ENCODE measurements at places on chromosomes 4 and X.

DNA sequence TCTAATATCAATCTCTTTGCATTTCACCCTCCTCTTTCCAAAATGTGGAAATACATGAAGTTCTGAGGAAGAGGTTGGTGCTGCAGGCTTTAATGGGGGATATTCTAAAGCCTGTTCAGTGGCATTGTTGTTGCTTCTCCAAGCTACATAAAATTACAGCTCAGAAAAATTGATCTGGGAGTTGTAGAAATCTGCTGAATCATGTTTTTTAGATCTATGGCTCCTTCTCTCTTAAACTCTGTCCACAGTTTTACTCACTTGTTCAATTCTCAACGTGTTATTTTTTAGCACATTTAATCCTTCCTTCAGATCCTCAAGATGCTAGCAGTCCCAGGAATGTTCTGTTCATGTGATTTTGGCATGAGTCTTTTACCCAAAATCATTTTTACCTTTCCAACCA lies 949.5 kb upstream of the ADGRL3 start:
- no peak for DNase-seq

DNA sequence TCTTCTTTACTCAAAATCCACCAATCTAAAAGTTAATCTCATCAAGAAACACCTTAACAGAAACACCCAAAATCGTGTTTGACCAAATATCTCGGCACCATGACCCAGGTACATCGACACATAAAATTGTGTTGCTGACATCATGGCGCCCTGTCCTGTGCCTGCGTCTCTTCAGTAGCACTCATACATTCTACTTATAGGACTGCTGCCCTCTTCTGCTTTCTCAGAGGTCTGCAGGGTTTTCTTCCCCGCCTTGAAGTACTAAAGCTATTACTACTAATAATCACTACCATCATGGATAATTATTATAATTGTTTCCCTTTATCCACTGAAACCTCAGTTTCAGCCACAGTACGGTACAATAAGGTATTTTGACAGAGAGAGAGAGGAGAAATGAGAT lies 1403.1 kb upstream of the TENM3 start:
- no peak for DNase-seq

GRCh38 chr4:151667048-151667447 lies 93.8 kb downstream of the GATB start:
- no peak for DNase-seq

DNA sequence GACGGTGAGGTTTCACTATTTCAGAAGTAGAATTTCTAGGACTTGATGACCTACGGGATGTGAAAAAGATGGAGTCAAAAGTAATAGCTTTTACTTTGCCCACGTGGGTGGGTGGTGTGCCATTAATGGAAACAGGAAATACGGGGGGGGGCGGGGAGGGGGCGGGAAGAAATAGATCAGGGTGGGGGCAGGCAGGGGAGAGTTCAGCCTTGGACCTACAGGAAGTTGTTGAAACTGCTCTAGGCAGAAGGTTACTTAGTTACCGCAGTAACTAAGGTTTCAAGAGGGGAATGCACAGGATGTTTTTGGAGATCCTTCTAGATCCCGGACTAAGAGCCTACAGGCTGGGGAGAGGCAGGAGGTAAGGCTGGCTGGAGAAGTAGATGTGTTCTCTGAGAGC lies 3.6 kb upstream of the FHL1 start:
- DNase-seq: no peak

- no peak for DNase-seq
These were observed 168.5 kb upstream of the MAP3K15 start for GRCh38 chrX:19683817-19684216.

DNA sequence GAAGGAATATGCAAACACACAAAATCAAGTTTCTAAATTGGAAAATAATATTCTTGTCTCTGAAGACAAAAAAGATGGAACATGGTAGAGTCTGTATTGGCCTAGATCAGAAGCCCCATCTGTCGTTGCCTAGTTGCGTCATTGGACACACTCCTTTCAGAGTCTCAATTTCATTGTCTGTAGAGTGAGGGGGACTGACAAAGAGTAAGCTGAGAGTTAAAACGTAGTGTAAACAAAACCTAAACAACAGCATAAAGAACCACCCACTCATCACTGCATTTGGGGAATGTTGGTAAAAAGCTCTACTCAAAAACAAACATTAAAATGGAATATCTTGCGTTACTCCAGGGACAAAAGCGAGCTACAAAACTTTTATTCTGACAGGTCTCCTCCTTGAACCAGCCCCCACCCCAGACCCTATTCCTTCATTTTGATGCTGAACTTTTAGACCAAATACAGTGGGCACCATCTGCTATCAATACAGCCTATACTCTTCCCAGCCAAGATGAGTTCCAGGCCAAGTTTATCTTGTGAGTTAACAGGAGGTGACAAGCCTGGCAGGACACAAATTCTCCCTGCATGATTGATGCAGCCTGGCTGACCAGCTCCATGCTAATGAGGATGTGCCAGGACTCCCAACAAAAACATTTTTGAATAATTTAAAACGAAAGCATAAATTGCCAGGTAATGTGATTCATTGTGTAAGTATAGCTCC lies 125.2 kb downstream of the COL25A1 start:
- no peak for DNase-seq

GRCh38 chrX:118066867-118067515 lies 49.6 kb downstream of the KLHL13 start:
- DNase-seq: no peak

DNA sequence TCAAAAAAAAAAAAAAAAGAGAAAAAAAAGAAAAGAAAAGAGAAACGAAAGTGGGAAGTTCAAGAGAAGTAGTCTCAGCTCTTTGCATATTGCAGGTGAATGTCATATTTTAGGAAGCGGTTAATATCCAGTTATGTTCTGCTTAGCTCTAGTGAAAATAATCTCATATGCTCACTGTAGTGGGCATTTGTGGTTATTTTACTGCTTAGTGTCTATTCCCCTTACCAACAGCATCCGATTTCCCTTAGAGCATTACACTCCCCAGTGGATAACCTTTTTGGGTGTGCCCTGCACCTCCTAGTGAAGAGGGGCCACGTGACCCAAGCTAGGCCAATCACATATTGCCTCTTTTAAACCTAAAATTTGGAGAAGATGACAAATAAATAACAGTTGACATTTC lies 111.2 kb upstream of the ZNF827 start:
- no peak for DNase-seq

DNA sequence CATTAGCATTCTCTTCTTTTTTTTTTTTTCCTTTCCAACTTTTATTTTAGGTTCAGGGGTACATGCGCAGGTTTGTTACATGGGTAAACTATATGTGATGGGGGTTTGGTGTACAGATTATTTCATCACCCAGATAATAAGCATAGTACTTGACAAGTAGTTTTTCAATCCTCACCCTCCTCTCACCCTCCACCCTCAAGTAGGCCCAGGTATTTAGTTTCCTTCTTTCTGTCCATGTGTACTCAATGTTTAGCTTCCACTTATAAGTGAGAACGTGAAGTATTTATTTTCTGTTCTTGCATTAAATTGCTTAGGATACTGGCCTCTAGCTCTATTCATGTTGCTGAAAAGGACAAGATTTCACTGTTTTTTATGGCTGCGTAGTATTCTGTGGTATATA lies 140.8 kb upstream of the PGRMC2 start:
- no peak for DNase-seq

- DNase-seq: no peak
These were observed 512.2 kb upstream of the INTU start for GRCh38 chr4:127120441-127121090.

- DNase-seq: no peak
These were observed 188.9 kb downstream of the ASMT start for GRCh38 chrX:1803741-1804140.

GRCh38 chrX:153450114-153450948 lies 4.5 kb upstream of the TREX2 start:
- DNase-seq: no peak

DNA sequence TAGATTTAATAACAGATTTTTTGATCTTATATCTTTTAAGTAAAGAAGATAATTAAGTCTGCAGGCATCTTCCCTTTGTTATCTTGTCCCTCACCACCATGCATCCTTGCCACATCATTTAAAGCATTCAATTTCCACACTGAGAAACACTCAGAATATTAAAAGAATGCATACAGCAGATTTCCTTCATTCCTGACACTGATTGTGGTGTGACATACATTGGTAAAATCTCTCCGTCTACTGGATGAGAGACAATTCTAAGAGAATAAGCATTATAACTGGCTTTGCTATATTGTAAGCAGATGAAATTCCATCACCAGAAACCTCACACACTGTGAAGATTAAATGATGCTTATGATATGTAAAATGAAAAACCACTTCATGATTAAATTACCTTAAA lies 97.4 kb upstream of the TRPC5OS start:
- DNase-seq: no peak

GRCh38 chrX:18674417-18674787 lies 2.5 kb upstream of the RS1 start:
- no peak for DNase-seq

DNA sequence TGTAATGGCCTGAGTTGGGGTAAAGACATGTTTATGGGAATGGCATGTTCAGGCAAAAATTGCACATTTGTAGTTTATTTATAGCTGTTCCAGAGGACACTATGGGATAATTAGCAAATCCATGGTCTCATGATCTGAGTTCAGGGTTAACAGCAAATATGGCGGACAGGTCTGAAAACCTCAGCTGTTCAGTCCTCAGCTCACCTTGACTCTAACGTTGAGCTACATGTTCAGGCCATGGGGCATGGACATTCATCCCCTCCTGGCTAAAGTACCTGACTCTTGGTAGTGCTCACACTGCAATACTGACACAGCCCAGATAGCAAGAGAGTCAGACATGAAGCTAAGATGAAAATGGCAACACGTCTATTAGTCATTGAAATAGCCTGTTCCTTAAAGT lies 161.6 kb upstream of the GPC4 start:
- no peak for DNase-seq

DNA sequence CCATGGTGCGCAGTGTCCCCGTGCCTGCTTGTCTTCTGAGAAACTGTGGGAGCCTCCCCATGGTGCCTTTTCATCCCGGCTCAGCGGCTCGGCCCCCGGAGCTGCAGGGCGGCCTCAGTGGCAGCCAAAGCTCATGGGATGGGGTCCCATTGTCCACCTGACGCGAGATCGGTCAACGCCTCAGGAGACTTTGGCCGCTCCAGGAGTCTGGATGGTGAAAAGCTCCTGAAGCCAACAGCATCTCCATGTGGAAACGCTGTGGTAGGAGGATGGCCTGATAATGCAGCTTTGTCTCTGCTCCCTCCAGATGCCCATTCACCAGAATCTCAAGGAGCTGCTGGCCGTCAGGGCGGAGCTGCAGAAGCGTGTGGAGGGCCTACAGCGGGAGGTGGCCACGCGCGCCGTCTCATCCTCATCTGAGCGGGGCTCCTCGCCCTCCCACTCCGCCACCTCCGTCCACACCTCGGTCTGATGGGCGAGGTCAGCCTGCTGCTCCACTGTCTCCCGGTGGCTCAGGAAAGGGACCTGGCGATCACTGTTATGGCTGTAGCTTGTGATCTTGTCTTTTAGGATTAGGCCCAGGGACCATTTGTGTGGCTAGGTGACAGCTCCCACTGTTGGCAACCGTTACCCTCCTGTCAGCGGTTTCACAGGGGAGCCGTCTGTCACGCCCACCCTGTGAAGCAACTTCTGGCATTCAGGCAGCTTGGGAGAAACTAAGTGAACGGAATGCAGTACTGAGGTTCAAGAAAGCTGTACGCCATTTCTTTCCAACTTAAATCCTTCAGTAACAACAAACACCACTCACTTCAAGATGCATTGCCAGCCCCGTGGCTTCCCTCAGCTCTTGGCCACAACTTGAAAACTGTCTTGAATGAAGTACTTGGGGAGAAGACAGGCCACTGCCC lies 69.3 kb downstream of the MTMR1 start:
- no peak for DNase-seq

- peak; percentile 11 for DNase-seq
These were observed 329.3 kb upstream of the RPS6KA3 start for GRCh38 chrX:20595928-20596575.
